ENCODE measurements at places on chromosomes 1 and 21.

GRCh38 chr1:213507472-213508223 lies 456.6 kb downstream of the RPS6KC1 start:
- DNase-seq, result no peak

- DNase-seq, result no peak
Observed at GRCh38 chr21:28439251-28439650, 553.4 kb downstream of the LTN1 start.

DNA sequence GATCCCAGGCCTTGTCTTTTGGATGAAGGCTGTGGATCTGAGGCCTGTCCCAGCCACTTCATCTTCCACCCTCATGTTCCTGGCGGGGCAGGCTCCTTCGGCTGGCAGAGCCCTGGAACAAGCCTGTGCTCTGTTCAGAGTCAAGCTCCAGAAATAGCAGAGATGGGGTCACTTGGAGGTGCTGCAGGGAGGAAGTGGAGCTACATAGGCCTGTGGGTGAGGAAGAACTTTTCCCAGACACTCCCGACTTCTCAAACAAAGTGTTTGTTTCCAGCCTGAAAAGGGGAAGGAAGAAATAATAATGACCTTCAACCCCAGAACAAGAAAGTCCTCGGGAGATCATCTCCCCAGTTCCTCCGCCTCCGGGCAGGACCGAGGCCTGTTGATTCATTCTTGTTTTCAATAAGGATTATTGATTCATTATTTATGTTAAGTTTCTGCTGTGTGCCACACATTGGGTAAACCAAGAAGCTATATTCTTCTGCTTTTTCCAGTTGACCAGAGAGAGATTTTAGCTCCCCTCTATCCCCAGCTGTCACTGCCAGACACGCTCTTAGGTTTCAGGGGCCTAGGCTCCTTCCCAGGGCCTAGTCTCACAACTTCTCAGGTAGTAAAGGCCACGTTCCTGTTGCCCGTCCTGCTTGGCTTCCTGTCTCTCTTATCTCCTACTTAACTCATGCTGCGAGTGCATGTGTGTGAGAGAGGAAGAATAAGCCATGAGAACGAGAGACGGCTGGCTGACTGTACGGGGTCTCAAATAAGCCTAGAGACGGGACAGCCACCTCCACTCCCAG lies 16.9 kb downstream of the IKBKE start:
- DNase-seq, result no peak

- DNase-seq, result peak; percentile 4
Observed at GRCh38 chr21:42370894-42371654, 4.7 kb upstream of the TFF1 start.

DNA sequence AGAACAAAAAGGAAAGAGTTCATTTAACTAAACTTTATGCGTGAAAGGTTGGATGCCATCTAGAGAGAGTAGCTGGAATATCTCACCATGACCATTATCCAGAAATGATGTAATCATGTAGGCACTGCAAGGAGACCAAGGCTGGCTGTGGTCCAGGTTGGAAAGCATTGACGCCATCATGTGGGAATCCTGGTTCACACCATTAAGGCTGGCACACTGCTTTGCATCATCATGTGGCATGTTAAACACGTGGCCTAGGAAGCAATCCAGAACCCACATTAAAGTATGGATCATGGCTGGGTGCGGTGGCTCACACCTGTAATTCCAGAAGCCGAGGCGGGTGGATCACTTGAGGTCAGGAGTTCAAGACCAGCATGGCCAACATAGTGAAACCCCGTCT lies 4.3 kb downstream of the ADAMTS1 start:
- no peak for DNase-seq

DNA sequence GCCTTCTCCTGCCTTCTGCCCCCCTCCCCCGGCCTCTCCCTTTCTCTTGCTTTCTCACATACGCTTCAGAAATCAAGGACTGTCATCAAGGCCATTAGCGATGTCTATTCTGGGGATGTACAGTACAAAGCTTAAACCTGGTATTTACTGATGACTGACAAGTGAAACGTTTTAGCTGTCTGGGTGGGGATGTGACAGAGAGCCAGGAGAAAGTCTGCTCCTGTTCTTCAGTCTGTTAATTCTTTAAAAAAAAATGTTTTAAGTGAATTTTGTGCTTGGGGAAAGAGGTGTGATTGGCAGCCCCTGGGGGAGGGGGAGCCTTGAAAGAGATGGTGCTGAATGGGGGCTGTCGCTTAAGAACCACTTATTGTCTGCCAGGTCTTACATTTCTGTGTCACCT lies 283.0 kb upstream of the PLXNA2 start:
- DNase-seq, result no peak

GRCh38 chr1:18716112-18716784 lies 85.6 kb downstream of the PAX7 start:
- no peak for DNase-seq

GRCh38 chr1:93576346-93576745 lies 105.3 kb downstream of the BCAR3 start:
- DNase-seq, result no peak

DNA sequence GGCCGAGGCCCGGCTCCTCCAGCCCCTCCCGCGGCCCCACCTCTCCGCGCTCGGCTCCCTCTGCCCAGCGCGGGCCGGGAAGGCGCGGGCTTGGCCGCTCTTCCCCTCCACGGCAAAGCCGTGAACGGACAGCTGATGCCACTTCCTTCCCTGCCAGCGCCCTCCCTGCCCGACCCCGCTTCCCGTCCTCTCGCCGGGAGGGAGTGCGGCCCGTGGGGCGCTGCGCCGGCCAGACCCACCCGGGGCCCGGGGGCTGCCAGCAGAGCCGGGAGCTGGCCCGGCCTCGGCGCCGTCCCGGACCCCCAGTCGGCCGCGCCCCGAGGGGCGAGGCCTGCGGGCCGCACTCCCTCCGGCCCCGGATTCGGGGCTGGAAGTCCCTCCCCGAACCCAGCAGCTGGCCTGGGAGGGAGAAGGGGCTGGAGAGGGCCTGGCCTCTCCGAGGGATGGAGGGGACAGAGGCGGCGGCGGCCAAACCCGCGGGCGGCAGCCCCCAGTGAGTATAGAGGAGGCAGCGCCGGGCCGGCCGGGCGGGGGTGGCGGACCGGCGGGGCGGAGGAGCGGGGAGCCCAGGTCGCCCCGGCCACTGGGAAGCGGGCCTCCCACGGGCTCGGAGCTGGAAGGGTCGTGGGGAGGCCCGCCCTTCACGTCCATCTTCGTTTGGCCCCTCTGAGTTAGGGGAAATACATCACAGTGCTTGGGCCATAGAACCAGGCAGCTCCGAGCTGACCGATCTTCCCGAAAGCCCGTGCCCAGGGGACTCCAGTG lies at the start of gene KIAA1614:
Gene KIAA1614, plus strand, starts transcription at position 97 of the 765 bp plus-strand sequence. Its CDS starts 347 bp downstream, at position 444.
- DNase-seq, result no peak

- DNase-seq, result no peak
Observed at GRCh38 chr1:220768126-220768601, 18.5 kb upstream of the MTARC1 start.

GRCh38 chr1:165228111-165228655 lies 128.3 kb downstream of the LMX1A start:
- DNase-seq, result no peak

- no peak for DNase-seq
Observed at GRCh38 chr1:12179676-12180075, 12.9 kb downstream of the TNFRSF1B start.

DNA sequence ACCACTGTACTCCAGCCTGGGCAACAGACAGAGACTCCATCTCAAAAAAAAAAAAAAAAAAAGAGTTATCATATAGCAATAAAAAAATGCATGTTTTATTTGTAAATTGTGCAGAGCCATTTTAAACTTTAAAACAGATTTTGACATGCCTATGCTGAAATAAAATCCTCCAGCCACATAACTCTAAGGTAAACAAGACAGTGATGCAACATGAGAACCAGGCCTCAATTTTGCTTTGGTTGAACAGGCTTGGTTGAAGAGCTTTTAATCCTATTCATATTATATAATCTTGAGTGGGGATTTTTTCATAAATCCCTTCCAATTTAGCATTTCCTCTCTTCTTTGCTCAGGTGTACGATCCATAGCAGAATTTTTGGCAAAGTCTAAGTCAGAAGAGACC lies 26.1 kb downstream of the ARMH1 start:
- no peak for DNase-seq

DNA sequence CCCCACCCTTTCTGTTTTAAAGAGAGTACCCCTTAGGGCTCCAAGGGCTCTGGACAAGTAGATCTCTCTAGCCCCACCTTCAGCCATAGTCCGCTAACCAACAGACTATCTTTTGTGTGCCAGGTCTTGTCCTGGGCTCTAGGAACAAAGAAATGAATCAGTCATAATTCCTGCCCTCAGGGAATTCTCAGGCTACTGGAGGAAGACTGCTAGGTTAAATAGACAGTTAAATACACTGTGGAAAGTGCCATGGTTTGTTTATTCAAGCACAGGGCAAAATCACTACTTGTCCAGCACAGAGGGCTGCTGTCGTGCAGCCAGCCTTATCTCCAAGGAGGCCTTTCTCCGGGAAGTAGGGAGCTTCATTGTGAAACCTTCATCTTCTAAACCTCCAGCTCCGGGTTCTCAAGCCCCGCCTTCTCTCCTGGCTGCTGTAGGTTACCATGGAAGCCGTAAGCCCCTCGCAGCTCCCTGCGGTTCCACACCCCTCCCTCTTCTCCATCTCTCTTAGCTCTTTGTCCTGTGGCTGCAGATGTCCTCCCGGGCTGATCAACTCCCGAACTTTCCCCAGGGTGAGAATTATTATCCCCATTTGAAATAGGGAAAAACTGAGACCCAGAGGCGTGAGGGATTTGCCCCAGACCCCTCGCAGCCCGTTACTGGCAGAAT lies 29.8 kb downstream of the SHISAL2A start:
- peak; percentile 79 for DNase-seq

DNA sequence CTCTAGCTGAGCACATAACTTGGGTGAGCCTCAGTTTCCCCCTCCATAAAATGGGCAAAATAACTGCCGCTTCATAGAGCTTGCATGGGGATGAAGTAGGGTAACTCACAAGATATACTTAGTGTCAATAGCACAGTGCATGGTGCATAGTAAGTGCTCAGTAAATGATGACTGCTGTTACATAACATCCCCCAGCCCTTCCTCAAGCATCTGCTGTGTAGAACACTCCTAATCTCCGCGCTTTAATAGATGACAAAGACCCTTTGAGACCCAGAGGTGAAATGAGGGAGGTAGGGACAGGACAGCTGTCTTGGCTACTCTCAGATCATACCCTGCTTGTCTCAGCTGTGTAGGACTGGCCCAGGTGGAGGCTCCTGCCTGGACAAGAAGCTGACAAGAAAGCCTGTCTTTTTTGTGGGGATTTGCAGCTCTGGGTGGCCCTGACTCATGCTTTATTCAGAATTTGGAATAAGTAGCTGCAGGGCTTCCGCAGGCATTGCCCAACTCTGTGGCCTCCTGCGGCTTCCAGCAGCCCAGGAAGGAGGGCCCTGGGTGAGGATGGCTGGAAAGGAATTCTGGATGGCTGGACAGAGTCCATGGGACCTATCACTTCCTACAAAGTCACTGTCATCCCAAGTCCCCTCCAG lies 20.7 kb upstream of the PADI4 start:
- no peak for DNase-seq

- no peak for DNase-seq
Observed at GRCh38 chr1:213273546-213273945, 222.5 kb downstream of the RPS6KC1 start.

- DNase-seq, result no peak
Observed at GRCh38 chr1:234768171-234768568, 158.2 kb upstream of the IRF2BP2 start.

GRCh38 chr1:234755449-234755863 lies 145.5 kb upstream of the IRF2BP2 start:
- DNase-seq, result no peak

GRCh38 chr21:43771698-43772424 lies 4.2 kb downstream of the CSTB start:
- DNase-seq, result no peak

DNA sequence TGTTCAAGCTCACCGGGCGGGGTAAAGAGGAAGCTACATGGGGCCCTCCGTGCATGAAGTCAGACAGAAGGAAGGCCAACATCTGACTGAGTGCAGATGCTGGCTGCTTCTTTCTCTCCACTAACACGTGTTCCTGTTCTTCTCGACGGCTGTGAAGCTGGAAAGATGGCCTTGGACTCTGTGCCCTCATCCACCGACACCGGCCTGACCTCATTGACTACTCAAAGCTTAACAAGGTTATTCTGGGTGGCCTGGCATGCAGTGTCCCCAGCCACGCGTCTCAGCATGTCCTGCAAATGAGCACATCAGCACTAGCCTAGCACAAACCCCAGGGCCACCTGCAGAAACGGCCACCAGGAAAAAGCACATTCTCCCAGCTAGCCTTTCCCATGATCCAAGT lies 41.2 kb downstream of the ACTN2 start:
- no peak for DNase-seq

- DNase-seq, result no peak
Observed at GRCh38 chr1:225944951-225945350, 3.9 kb upstream of the LEFTY2 start.

DNA sequence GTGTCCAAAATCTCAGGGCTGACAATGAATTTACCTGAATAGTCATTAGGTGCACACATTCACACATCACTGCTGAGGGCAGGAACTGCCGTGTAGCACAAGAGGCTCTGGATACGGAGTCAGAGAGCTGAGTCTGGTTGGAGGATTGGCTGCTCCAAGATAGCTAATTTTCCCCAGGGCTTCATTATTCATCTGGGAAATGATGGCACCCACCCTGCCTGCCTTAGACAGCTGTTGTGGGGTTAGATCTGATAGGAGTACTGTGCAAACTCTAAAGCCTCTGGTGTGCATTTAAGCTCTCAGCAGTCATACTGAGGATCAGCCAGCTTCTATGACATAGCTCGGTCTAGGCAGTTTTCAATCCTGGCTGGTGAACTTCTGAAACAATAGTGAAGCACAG lies 67.0 kb downstream of the LMX1A start:
- no peak for DNase-seq

DNA sequence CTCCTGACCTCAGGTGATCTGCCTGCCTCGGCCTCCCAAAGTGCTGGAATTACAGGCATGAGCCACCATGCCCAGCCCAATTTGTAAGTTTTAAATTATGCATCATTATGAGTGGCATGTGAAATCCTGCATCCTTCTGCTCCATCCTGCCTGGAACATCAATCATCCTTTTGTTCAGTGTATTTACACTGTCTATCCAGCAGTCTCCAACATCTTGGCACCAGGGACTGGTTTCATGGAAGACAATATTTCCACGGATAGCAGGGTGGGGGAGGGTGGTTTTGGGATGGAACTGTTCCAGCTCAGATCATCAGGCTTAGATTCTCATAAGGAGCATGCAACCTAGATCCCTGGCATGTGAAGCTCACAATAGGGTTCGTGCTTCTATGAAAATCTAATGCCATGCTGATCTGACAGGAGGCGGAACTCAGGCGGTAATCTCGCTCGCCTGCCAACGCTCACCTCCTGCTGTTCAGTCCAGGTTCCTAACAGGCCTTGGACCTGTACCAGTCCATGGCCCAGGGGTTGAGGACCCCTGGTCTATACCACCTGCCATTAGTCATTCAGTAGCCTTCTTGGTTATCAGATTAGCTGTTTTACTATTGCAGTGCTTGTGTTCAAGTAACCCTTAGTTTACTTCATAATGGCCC lies 22.2 kb upstream of the TCEA3 start:
- no peak for DNase-seq

- DNase-seq, result no peak
Observed at GRCh38 chr1:206955476-206956451, 9.5 kb upstream of the PIGR start.
